ENCODE measurements at places on chromosomes 2 and 18.
A peak's percentile ranks its signal among the peaks of the same experiment; 100 is the strongest.

GRCh38 chr2:69203166-69203985, 183.7 kb downstream of the GFPT1 start:
- DNase-seq, result no peak

DNA sequence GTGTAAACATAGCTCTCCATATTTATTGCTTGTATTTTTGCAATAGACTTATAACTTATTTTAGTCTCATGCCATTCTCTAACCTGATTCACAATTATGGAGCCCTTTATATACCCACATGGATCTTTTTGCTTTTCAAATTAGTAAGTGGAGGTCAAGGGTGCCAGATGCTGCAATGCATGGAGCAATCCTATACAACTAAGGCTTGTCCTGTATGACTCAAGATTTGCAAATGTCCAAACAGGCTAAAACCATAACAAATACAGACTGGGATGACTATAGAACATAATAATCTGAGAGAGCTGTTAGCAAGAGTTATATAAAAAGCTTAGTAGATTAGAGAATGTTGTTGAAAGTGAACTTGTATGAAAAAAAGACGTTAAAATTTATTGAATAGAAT, 690.4 kb upstream of the NRXN1 start:
- DNase-seq, result no peak

DNA sequence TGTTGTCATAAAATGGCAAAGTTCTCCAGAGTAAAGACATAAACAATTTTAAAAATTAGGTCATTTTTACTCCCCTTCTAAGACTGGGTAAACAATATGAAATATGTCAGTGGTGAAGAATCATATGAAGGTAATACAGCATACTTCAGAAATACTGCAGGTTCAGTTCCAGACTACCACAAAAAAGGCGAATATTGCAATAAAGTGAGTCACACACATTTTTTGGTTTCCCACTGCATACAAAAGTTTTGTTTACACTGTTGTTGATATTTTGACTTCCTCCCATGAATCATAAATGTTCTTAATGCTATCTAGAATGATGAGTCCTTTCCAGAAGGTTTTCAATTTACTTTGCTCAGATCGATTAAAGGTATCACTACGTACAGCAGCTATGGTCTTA, 73.5 kb downstream of the SMC6 start:
- DNase-seq, result no peak

DNA sequence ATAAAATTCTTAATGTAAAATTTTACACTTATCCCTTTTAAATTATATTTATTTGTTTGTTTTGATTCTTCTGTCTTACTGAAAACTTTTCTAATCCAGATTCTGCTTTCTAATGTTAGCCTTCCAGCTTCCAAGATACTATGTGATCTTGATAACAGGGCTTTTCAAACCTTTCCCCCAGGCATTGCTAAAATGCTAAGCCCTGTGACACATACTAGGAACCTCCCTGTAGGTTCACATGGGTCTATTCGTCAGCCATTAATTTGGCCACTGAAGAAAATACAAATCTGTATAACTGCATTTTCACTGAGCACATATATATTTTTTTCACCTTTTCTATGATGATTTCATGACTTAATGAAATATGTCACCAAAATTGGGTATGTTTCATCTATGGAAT, 92.8 kb upstream of the MAP4K3 start:
- DNase-seq, result no peak

- DNase-seq, result no peak
Measured at GRCh38 chr2:208189069-208189809, 591 bp downstream of the C2orf80 start.

- DNase-seq, result peak; percentile 67
Measured at GRCh38 chr2:219433666-219434467, 776 bp upstream of the SPEG start.

- no peak for DNase-seq
Measured at GRCh38 chr2:201733544-201733943, 35.1 kb upstream of the MPP4 start.

GRCh38 chr2:201191132-201191875, 8.4 kb downstream of the CASP10 start:
- DNase-seq, result no peak

DNA sequence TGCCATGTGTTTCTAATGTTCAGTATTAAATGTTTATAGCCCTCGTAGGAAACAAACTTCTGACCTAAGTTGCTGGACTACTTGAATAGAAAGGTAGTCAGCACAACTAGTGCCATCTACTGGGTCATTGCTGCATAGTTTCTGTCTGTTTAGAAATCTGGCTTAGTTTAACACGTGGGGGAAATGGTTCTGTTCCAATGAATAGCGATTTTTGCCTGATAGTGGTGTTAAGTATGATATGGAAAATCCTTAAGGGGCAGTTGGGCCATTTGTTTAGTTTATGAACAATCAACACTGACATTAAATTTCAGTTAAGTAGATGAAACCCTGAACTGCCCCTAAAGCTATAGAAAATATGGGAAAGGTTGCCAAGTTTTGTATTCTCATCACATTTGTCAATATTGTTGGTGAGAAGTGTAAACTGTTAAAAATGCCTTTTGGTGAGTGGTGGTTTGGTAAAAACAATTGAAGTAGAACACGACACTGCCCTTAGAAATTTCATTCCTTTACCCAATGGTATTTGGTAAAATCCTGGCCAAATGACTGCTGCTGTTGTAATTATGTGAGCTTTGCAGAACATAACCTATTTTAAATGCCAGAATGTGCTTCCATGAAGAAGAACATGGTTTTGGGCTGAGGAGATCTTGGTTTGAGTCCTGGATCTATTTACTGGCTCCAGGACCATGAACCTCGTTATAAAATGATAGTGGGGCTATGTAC, 13.2 kb downstream of the NABP1 start:
- DNase-seq, result peak; percentile 33

GRCh38 chr2:173614265-173614930, 259.7 kb downstream of the CDCA7 start:
- DNase-seq, result no peak

GRCh38 chr2:232951891-232952290, 61.2 kb downstream of the NGEF start:
- no peak for DNase-seq

- DNase-seq, result no peak
Measured at GRCh38 chr2:235561450-235561849, 67.6 kb downstream of the AGAP1 start.

- DNase-seq, result no peak
Measured at GRCh38 chr2:79387431-79387830, 125.4 kb upstream of the CTNNA2 start.

- no peak for DNase-seq
Measured at GRCh38 chr2:96788442-96789244, 27.4 kb upstream of the CNNM3 start.

GRCh38 chr2:3294069-3294468, 83.5 kb downstream of the EIPR1 start:
- DNase-seq, result peak; percentile 22

- no peak for DNase-seq
Measured at GRCh38 chr2:72969706-72970105, 52.4 kb downstream of the EMX1 start.

DNA sequence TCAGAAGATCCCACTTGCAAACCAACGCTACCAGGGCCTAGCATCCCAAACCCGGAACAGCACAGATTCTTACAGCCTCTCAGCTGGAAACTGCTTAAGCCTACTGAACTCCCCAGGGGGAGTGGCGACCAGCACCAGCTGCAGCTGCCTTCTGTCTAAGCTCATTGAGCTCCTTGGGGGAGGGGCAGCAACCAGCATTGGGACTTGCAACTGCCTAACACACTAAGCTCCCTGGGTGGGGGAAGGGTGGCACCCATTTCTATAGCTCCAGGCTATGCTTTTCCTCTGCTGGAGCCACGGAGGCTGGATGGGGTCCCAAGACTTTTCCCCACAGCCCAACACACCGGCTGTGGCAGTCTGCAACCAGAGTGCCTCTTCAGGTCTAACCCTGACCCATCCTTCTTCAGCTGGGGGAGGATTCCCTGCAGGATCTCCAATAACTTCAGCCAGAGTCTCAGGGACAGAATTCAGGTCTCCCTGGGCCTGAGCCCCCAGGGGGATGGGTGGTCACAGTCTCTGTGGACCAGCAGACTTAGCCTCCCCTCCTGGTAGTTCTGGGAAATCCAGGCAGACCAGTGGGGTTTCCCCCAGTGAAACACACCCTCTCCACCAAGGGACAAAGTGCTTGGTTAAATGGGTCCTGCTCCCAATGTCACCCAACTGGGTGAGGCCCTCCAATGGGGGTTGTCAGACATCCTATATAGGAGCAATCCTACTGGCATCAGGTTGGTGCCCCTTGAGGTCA, 45.9 kb upstream of the ITGA4 start:
- DNase-seq, result peak; percentile 88

DNA sequence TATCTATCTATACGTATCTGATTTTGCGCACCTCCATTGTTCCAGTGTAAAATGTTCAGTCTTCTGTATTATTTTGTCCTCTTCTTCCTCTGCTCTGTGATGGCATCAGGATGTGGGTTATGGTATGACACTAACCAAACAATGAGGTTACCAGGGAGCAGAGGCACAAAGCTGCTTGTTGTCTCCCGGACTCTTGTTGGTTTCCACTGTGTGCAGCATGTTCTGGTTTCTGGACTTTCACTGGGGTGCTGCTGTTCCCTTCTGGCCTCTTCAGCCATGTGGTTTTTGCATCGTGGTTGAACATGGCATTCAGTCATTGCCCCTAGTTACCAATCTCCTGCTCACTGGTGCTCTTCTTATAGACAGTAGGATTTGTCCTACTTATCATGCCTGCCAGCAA, 665.9 kb downstream of the CBLN2 start:
- DNase-seq, result no peak

DNA sequence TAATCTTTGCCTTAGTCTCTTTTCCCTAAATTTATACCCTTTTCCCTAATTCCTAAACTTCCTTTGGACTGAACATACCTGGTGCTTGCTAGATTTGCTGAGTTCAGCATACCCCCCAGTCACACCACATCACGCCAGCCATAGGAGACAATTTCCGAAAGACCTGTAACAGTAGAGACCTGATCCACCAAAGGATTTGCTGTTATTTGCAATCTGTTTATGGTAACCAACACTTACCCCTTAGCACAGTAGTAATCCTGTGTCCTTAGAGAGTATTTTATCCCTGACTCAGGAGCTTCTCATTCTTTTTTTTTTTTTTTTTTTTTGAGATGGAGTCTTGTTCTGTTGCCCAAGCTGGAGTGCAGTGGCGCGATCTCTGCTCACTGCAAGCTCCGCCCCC, 8.6 kb downstream of the PSMG2 start:
- DNase-seq, result no peak

GRCh38 chr2:173815772-173816171, 149.4 kb downstream of the SP3 start:
- DNase-seq, result no peak

GRCh38 chr2:71466301-71467179, 13.2 kb downstream of the DYSF start:
- DNase-seq, result peak; percentile 69

GRCh38 chr18:65938592-65939372, 188.0 kb downstream of the CDH7 start:
- DNase-seq, result peak; percentile 66

DNA sequence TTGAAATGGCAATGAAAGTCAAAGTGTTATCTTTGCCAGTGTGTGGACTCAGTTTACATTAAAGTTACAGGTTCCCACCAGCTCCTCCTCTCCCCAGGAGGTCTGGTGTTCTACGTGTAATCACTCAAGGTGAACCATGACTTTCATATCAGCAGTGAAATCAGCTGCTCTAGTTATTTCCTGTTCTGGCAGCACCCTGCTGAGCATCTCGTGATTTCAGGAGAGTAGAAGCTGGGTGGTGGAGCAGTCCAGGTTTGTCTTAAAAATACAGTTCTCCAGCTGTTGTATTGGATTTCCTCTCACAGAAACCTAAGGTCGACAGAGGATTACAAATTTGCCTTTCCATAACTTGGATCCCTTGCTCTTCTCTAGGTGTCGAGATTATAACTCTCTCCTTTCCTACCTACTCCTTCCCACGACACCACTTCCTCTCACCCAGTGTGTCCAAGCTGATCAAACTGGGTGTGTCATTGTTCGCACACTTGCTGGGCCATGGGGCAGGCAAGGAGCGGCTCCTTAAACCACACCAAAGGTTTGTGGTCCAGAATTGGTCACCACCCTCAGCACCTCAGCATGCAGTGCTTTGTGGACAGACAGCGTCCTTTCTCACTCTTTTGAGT, 13.0 kb upstream of the ARHGAP25 start:
- peak; percentile 67 for DNase-seq

- peak; percentile 88 for DNase-seq
Measured at GRCh38 chr2:229922449-229923386, at the start of gene FBXO36. TSS of gene FBXO36 (plus strand) at chr2:229922503. CDS start at chr2:229922514, 11 bp downstream.

DNA sequence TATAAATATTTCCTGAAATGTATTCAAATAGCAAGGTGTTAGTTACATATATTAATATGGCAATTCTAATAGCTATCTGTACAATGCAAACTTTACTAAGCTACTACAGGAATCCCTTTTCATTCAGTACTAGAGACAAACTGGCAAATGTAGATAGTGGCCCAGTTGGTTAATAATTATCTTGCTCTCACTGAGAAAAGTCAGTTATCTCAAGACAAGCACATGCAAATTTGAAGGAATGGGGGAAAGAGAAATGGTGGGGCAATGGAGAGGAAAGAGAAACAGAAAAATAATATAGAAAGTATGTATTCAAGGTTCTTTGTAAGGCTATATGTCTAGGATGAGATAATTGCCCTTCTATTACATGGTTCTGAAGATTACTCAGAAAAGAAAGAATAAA, 280.0 kb downstream of the FIGN start:
- no peak for DNase-seq
